ENCODE measurements at places on chromosomes 7 and 10.
A peak's percentile ranks its signal among the peaks of the same experiment; 100 is the strongest.

- DNase-seq = no peak
Observed at GRCh38 chr10:99233689-99234037, 2.0 kb downstream of the HPSE2 start.

DNA sequence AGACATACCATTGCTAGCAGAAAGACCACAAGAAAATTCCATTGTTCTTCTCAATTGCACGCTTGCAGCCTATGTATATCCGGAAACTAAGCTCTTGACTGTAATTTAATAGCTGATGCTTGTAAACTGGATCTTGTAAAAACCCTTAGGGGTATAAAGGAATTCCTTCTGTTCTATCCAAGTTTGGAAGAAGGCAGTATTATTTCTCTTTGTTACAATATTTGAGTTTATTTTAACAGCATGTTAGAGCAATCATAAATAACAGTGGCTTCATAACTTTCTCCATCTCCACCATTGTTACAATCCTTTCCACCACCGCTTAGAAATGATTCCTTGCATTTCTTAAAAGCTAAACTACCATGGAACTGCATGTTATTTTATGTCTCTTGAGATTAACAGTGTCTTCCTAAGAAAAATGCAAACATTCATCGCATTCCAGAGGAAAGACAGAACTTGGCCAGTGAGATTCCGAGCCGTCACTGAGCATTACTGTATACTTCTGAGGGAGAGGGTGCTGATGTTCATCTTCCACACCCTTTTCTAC, 92.5 kb downstream of the TRIL start:
- peak; percentile 66 for DNase-seq

- no peak for DNase-seq
Observed at GRCh38 chr7:99451936-99452335, 13.2 kb downstream of the CPSF4 start.

DNA sequence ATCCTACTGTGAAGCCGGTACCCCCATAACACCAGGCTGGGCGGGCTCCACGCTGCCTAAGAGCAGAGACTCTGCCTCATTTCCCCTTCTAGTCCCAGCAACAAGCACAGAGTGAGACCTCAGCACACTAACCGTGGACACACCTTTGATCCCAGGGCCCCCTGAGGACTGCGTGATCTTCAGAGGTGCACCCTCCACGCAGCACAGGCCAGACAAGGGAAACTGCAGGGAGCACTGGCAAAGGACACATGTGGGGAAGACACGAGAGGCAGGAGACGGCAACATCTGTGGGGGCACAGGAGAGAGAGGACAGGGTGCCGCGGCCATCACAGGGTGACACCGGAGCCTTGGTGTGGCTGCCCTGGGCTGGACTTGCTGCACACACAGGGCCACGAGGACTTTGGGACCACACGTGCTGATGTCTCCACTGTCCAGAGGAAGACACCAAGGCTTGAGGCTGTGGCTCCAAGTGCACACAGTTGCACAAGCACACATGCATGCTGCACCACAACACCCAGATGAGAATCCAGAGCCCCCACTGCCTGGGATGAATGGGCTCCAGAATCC, 128.8 kb downstream of the PTPRN2 start:
- DNase-seq = no peak

GRCh38 chr10:96468845-96469244, 44.9 kb downstream of the TLL2 start:
- no peak for DNase-seq

DNA sequence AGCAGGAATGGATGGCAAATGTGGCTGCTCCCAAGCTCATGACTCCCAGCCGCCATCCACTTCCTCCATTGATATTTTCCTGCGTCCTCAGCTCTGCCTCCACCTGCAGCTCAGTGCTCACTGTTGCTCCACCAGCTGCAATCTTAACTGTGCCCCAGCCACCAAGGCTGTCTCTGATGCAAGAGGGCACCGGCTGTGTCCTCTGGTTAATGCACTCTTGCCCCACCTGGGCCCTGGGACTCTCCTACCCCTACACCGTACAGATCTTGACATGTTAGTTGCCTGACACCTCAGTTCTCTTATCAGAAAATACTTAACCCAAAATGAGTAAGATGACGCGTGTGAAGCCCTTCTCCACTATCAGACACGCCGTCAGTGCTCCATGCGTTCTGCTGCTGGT, 45.5 kb upstream of the GPR26 start:
- no peak for DNase-seq
